ENCODE measurements at places on chromosomes 3 and 15. TPM values are rescaled to one million over a fixed set of nuclear protein-coding genes. Genes with fewer than 3 reads are reported as not detected.

GRCh38 chr3:187957165-187957581, 196.8 kb upstream of the LPP start:
- no peak for DNase-seq

GRCh38 chr15:51620641-51621040, 1.9 kb downstream of the DMXL2 start:
- DNase-seq = no peak

DNA sequence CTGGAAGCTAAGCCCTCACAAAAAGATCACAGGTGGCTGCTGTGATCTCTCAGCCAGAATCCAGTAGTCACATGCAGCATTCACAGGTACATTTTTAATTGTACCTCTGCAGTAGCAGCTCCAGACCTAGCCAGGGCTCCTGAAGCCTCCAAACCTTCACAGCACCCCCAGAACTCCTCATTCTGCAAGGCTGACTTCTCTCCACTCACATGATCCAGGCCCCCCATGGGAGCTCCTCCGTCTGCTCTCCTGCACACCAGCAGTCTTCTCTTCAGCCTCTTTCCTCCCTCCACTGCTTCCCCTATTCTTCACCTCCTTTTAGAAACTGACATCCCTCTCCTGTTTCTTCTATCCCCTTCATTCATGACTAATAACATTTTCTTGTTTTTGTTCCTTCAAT, 13.2 kb upstream of the CPEB1 start:
- DNase-seq = no peak

DNA sequence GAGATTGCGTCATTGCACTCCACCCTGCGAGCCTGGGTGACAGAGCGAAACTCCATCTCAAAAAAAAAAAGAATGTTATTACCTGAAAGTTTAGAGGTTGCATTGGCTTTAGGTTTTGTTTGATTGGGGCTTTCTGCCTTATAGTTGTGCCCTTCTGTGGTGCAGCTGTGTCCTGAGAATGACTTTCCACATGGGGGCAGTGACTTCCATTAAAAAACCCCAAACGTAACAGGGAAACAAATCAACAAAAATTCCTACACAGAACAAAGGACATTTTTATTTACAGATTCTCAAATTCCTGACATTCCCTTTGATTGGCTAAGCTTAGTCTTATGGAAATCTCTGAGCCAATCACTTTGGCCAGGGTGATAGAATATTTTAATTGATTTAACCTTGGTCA, 154.1 kb upstream of the GPR149 start:
- no peak for DNase-seq

GRCh38 chr3:57169872-57170623, 4.9 kb upstream of the IL17RD start:
- peak; percentile 42 for DNase-seq

GRCh38 chr3:120985242-120985641, 77.2 kb downstream of the STXBP5L start:
- DNase-seq = no peak

GRCh38 chr3:55486101-55486856, 827 bp downstream of the WNT5A start:
- DNase-seq = no peak

GRCh38 chr3:30245858-30246622, 360.4 kb upstream of the TGFBR2 start:
- DNase-seq = no peak

DNA sequence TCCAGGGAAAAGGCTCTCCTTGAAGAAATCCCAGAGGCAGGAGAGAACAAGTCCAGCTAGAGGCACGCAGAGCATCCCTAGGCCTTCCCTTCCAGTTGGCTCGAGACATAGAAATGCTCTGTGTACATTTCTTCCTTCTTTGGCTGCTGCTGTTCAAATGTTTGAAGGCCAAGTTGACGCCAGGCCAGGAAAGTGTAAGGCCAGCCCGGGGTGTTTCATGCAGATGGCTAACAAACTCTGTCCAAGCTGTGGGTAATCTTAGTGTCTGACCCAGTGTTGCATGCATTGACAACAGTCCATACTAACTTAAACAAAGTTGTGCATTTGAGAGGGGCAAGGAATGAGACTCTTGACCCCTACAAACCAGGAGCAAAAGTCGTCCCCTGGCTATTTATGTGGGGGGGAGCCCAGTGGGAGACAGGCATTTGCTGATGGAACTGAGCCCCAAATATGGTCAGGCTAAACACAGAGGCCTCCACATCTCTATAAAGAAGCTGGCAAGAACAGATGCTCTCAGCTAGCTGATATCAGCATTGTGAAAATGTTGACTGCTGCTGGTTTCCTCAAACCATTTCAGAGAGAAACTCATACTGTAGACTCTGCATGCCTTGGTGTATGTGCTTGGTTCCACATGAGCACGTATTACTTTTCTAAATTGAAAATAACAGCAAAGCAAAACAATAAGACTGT, 139.5 kb downstream of the ADAMTS9 start:
- no peak for DNase-seq

- DNase-seq = no peak
Measured at GRCh38 chr15:100544338-100544841, 15.6 kb upstream of the CERS3 start.

DNA sequence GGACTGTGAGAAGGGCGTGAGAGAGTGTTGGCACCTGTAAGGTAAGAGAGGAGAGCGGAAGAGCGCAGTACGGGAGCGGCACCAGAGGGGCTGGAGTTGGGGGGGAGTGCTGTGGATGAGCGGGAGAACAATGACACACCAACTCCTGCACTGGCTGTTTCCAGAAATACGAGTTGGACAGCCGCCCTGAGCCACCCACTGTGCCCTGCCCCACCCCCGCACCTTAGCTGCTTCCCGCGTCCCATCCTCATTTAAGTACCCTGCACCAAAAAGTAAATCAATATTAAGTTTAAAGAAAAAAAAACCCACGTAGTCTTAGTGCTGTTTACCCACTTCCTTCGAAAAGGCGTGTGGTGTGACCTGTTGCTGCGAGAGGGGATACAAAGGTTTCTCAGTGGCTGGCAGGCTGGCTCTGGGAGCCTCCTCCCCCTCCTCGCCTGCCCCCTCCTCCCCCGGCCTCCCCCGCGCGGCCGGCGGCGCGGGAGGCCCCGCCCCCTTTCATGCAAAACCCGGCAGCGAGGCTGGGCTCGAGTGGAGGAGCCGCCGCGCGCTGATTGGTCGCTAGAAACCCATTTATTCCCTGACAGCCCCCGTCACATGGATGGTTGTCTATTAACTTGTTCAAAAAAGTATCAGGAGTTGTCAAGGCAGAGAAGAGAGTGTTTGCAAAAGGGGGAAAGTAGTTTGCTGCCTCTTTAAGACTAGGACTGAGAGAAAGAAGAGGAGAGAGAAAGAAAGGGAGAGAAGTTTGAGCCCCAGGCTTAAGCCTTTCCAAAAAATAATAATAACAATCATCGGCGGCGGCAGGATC, at the start of gene SOX2:
SOX2 (plus strand) TSS at position 601 of the 811 bp plus-strand sequence. CDS start 436 bp downstream, outside the sequence.
- no peak for DNase-seq

DNA sequence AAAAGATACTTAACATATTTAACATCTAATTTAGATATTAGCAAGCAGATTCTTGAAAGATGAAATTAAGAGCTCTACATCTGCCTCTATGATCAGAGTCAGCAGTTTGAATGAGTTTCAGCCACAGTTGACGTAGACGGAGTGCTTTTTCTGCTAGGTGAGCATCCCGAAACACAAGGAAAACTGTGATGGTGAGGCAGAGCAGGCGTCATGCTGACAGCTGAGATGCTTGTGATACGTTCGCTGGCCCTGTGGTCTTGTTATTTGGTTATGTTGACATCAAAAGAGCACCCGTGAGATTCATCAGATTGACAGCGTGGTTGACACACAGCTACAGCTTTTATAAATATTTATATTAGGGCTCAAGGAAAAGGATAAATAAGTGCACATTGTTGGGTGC, 19.6 kb upstream of the GOLGA8B start:
- no peak for DNase-seq

DNA sequence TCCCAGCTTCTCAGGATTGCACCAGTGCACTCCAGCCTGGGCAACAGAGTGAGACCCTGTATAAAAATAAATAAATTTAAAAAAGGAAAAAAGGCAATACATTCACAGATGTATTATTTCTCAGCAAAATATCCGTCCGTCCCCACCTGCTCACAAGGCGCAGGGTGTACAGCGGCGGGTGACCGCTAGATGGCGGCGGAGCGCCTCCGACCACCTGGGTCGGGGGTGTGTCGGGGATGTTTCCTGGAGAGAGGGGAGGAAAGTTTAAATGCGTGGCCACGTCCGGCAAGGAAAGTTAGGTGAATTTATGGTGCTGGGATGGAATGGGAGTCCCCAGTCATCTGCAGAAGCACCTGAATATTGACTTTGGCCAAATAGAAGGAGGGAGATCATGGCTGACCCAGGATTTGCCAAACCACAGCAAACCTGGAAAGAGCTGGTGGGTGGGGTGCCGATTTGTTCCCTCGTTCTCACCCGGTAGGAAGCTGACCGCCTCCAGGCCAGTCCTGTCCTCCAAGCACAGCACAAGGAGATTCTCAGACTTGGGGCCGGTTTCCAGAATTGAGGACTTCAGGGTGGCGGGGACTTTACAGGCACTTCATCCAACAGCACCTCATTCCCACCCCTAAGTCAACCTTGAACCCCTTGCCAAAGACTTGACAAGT, 88.3 kb downstream of the TMEM266 start:
- peak; percentile 39 for DNase-seq

- DNase-seq = no peak
Measured at GRCh38 chr3:24344784-24345439, 149.7 kb downstream of the THRB start.

- no peak for DNase-seq
Measured at GRCh38 chr15:77412972-77413698, 6.8 kb downstream of the PEAK1 start.

GRCh38 chr3:24446032-24446431, 48.6 kb downstream of the THRB start:
- DNase-seq = no peak

DNA sequence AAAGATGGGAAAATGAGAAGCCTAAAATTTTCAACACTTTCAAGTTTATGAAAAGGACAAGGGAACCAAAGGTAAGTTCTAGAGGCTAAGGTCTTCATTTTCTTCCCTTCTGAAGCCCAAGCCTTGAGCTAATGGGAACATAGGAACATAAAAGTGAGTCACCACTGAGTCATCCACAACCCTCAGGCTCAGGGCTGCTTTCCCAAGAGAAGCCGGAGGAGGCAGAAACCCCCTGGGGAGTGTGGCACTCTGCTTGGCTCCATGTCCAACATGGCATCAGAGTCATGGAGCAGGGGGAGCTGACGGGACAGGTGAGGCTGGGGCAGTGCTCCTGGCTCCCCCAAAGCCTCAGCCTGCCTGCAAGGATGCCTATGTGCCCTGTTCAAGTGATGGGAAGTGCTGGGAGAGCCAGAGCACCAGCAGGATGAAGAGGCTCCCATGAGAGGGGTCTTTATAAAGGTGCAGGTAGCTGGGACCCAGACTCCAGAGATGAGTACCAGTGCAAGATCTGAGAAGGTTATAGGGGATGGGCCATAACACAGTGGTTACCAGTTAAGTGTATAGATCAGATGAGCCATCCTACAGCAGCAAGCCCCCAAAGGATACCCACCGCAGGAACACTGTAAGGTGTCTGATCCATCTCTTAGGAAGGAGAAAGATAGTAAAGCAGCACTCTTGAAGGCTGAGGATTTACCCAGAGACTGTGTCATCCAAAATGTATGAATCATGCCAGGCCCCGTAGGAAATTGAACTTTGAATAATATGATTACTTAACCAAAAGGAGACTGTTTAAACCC, 31.8 kb upstream of the RYR3 start:
- DNase-seq = no peak

DNA sequence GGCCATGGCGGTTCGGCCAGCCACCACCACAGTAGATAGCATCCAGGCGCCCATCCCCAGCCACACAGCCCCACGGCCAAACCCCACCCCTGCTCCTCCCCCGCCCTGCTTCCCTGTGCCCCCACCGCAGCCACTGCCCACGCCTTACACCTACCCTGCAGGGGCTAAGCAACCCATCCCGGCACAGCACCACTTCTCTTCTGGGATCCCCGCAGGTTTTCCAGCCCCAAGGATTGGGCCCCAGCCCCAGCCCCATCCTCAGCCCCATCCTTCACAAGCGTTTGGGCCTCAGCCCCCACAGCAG, 29.5 kb downstream of the PTPN23 start:
- DNase-seq = no peak

- no peak for DNase-seq
Measured at GRCh38 chr3:184384856-184385422, 5.1 kb downstream of the CHRD start.

DNA sequence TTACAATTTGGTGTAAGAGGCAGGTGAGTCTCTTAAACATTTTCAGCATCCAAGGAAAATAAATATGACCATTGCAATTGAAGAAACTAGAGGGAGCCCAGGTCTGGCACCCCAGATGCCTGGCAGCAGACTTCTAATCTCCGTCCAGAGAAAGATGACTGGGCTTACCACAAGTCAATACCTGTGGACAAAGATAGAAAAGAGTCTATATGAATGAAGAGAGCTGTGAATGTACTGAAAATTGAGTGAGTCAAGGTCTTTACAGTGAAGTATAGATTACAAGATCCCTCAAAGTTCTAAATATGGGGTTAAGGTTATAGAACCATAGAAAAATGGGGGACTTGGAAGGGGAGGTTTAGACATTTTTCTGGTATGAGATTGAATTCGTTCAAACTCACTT, 827.4 kb upstream of the NR2F2 start:
- no peak for DNase-seq

GRCh38 chr3:183489455-183490210, 61.2 kb upstream of the MCF2L2 start:
- no peak for DNase-seq

DNA sequence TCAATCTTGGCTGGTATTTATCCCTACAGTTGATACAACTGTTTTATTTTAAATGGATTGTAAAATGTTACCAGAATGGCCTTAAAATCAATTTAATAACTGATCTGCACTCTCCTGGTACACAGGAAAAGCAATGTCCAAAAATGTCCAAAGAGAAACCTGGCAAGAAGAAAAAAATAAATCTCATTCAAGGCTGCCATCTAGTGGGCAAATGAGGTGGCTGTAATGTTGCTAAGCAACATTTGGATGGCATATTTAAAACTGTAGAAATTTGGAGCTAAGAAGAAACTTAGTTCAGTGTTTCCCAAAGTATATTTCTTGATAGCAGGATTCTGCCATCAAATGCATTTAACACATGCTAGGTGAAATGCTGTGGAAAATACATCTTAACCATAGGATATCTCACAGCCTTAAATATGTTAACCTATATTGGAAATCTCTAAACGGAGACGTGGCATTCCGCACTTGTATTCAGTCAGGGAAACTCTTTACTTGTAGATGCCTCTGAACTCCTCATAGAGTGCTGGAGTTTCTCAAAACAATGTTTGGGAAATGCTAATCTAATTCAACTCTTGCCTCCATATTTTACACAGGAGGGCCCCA, 216.8 kb downstream of the ERC2 start:
- no peak for DNase-seq

- DNase-seq = no peak
Measured at GRCh38 chr15:38514601-38515000, 50.0 kb downstream of the RASGRP1 start.

Gene TTC14
- total RNA-seq = 37.2 TPM

Gene SLITRK3
- not detected for total RNA-seq

Gene FSIP1
- total RNA-seq = 0.63 TPM

Gene PP2D1
- total RNA-seq = not detected

Gene NMD3
- 66.6 TPM for total RNA-seq

Gene PRSS50
- total RNA-seq = not detected

Gene SCAMP5
- 0.74 TPM for total RNA-seq

Gene NDUFB4
- total RNA-seq = 103 TPM

Gene CCR3
- not detected for total RNA-seq

Gene SNTN
- not detected for total RNA-seq

Gene FEZF2
- total RNA-seq = not detected
